Stimulated activated CD4-positive, alpha-beta T cell treated with anti-CD3 and anti-CD28 coated beads, Interleukin-15, amount 100 ng/mL, for 48 hours (primary cell): ENCODE measurements at places on chromosomes 12 and 14.

DNA sequence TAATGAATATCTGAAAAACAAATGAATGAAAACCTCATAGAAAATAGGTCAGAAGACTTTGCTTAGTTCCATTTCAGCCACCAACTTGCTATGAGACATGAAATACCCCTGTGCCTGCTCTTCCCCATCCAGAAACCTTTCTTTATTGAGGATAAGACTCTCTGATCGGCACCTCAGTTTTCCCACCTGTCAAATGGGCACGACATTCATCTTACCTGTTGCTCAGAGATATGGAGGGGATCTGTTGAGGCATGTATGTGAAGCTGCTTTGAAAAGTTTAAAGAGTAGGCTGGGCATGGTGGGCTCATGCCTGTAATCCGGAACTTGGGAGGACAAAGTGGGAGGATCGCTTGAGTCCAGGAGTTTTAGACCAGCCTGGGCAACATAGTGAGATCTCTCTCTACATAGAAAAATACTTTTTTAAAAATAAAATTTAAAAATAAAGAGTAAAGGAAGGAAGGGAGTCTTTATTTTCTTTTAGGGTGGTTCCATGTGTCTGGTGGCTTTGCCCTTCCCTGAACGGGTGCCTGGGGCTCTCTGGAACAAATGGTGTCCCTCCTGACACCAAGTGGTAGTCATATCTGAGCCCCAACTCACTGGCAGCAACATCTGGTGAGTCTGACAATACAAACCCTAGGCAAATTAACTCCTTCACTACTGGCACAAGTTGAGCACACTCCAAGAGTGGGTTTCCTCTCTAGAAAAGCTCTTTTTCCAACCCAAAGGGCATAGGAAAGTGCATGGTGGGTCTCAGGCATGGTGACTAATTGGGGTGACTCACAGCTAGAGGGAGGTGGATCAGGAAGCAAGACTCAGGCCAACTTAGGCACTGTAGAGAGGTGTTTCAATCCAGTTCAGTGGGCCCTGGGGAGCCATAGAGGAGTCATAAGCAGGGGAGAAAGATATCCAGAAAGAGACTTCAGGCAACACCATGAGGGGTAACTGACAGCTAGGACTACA lies 42.1 kb downstream of the MAP1LC3B2 start:
- DNase-seq, result no peak

DNA sequence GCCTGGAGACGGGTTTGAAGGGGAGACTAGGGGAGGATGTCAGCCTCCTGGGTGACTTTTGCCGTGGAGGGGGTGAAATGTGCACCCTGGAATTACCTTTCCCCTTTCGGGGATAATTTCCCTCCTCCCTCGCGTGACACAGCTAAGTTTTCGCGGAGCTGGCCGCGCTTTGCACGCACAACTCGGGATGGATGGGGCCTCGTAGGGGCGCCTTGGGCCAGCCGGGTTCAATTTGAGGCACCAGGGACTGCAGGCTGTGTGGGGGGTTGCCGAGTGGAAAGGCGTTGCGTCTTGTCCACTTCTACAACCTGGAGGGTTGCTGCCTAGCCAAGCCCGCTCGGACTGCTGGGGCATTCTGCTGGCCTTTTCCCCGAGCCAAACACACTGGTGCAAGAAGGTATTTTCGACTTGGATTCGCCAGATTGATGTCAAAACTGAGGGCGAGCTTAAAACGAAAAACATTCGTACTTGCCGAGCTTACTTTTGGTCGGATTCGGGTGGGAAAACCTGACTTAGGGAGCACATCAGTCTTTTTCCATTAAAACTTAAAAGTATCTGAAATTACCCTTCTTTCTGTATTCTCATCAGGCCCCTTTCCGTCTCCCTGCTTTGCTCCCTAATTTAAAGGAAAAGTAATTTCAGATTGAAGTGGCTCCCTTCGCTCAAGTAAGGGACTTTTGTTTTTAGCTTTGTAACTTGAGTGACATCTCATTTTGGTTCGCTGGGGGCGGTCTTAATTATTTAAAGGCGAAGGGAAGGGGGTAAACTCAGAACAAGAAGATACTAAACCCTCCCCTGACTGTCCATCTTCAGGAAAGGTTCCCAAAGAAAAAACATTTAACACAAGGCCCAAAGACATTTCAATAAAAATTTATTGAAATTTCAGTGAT lies 14.3 kb downstream of the TBX3 start:
- DNase-seq, result no peak

GRCh38 chr14:71996610-71997009 lies 64.4 kb downstream of the RGS6 start:
- no peak for DNase-seq

DNA sequence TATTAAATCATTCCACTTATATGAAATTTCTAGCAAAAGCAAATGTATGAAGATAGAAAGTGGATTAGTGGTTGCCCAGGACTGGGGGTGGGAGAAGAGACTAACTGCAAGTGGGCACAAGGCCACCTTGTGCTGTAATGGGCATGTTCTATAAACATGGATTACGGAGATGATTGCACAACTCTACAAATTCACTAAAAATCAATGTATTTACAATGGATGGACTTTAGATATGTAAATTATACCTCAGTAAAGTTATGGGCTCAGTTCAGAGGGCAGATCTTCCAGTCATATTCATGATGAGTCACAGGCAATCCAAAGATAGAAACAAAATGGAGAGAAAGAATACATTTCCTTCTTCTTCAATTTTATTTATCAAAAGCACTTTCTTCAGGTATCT lies 173.9 kb downstream of the NDUFA12 start:
- DNase-seq, result no peak

DNA sequence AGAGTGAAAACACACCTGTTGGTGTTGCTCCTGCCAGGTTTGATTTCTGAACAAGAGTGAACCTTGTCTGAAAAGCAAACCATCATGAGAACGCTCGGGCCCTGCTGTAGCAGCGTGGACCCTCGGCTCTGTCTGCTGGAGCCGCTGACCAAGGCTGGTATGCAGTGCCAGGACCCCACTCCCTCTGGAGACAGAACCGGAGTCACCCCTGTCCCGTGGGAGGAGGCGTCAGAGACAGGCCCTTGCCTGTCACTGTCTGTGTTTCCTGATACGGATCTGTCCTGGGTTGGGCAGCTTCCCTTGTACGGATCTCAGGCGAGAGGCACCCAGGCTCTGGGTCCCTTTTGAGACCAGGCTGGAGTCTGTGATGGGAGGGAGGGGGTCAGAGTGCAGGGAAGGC lies 111.6 kb downstream of the ADGRD1 start:
- no peak for DNase-seq

GRCh38 chr12:101287357-101287756 lies 7.5 kb downstream of the UTP20 start:
- DNase-seq, result no peak

- DNase-seq, result no peak
Observed at GRCh38 chr14:37284760-37285159, 87.0 kb downstream of the MIPOL1 start.

- no peak for DNase-seq
Observed at GRCh38 chr12:63325757-63326156, 174.8 kb upstream of the AVPR1A start.

GRCh38 chr14:79567306-79567705 lies 644.0 kb downstream of the DIO2 start:
- DNase-seq, result no peak

- DNase-seq, result no peak
Observed at GRCh38 chr14:92850492-92850891, 56.4 kb downstream of the GOLGA5 start.

GRCh38 chr12:117240081-117240755 lies 49.9 kb upstream of the FBXO21 start:
- DNase-seq, result no peak

- no peak for DNase-seq
Observed at GRCh38 chr14:99360774-99361595, 89.0 kb upstream of the BCL11B start.

GRCh38 chr14:76541594-76542219 lies 165.8 kb downstream of the ESRRB start:
- DNase-seq, result no peak

- DNase-seq, result no peak
Observed at GRCh38 chr14:68198713-68199495, 379.3 kb downstream of the RAD51B start.

DNA sequence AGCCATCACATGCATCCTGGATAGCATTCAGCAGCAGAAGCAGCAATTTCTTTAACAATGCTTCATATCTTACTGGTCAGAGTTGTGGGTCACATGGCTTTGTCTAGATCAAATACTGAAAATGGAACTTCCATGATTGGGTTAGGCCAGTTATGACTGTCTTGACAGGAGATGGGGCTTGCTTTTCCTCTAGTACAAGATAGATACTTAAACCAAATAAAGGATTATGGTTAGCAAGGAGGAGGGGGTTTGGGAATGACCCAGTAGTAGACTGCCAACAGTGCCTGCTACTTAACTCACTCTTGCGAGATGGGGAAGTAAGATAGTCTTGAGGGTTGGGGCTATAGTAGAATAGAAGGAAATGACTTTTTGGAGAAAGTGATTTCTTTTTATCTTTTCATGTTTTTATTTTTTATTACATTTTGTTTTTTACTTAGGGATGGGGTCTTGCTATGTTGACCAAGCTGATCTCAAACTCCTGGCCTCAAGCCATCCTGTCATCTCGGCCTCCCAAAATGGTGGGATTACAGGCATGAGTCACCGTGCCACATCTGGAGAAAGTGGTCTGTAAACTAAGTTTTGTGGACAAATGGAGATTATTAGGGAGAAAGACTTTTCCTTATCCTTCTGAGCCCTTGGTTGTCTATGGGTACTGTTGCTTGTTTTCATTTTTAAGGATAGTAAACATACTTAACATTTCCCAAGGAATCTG lies 37.6 kb downstream of the WNK1 start:
- no peak for DNase-seq

GRCh38 chr12:11661491-11662089 lies 12.1 kb downstream of the ETV6 start:
- DNase-seq, result no peak

GRCh38 chr14:53865711-53866110 lies 90.9 kb downstream of the BMP4 start:
- no peak for DNase-seq

DNA sequence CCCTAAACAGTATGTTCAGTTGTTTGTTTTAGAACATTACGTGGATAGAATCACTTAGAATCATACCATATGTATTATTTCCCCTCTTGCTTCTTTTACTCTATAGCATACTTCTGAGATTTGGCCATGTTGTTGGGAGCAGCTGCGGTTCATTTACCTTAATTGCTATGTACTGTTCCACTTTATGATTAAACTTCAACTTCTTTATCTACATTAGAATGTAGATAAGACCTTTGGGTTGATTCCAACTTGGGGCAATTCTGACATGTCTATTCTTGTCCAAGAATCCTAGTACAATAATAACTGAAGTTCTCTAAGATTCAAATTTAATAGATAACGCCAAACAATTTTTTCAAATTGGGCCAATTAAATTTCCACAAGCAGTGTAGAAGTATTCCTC lies 80.7 kb downstream of the GRIN2B start:
- no peak for DNase-seq

GRCh38 chr14:101077481-101078074 lies 174.1 kb upstream of the RTL1 start:
- no peak for DNase-seq

DNA sequence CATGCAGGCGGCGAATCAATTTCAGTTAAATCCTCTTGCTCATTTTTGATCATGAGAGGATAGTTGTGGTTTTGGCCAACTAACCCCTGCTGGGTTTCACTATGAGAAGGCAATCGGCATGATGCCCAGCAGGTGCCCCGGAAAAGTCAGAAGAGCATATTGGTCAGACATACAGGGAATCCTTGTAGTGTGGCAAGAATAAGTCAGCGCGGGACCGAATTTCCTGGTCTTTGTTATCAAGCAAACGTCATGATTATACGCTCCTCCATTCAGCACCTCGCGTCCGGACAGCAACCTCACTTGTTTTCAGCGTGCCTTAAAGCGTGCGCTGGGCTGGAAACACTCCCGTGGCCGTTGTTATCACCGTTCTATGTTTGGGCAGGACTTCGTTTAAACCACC lies 1.8 kb downstream of the TBC1D30 start:
- DNase-seq, result peak; percentile 36

DNA sequence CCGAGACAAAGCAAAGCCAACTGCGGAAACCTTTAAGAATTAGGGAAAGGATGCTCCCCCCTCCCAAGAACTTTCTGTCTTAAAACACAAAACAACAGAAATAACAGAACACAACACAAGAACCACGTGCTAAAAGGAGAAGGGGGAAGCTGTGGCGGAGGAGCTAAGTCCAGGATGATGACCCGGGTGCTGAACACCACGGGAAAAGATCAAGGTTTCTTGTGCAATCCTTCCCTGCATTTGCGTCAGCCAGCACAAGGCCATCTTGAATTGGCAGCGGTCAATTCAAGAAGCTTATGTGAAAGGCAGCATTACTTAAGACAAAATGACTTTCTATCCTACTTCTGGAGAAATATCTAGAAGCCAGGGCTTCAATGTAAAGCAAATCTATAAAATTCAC lies 11.0 kb upstream of the CREBL2 start:
- no peak for DNase-seq

DNA sequence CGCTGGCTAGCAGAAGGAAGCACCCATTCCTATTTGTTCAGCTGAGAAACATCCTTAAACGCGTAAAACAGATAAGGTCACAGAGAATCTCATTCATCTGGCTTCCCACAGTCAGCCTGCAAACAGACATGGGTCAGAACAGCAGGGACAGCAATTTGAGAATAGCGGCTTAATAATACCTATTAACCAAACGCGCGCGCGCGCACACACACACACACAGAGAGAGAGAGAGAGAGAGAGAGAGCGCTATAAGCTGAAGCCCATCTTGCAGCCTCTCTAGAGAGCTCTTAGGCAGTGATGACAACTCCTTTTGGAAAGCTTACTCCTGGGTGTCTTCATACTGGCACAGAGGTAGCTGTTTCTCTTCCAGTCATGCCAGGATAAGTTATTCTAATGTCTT lies 26.4 kb downstream of the TMEM132D start:
- DNase-seq, result no peak

- DNase-seq, result peak; percentile 21
Observed at GRCh38 chr12:48105321-48105866, 485 bp downstream of the SENP1 start.

- DNase-seq, result no peak
Observed at GRCh38 chr12:12474931-12475795, 87.5 kb downstream of the DUSP16 start.

DNA sequence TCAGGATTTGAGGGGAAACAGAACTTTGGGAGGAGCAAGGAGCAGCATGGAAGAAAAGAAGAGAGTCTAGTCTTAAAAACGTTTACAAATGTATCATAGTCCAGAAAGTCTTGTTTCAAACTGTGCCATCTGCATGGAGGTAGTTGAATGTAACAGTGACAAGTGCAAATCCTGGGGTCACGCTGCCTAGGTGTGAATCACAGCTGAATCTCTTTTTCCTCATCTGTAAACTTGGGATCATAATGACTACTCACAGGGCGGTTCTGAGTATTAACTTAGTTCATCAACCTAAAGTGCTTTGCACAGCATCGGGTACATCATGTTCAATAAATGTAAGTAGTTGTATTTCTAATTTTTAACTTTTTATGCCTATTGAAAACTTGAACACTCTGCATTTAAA lies 208.5 kb downstream of the CHST11 start:
- no peak for DNase-seq

GRCh38 chr14:104186575-104186974 lies 48.2 kb downstream of the KIF26A start:
- DNase-seq, result no peak
